ENCODE measurements at places on chromosomes 11 and 22.

- DNase-seq: no peak
These were observed 7.3 kb upstream of the PKNOX2 start for GRCh38 chr11:125157118-125157733.

DNA sequence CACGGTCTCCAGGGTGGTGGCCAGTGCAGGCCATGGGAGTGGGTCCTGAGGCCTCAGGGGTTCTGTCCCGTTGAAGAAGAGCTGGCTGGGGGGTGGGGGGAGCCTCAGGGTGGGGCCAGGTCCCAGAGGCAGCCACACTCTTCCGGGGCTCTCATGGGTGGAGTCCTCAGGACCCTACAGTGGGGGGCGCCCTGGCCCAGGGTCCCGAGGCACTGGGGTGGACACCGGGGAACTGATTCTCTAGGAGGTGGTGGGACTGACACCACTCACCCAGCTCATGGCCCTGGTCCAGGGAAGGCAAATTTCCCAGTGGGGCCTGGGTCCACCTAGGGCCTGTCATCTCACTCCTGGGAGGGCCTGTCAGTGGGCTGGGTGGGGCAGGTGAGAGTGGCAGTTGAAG is 12.8 kb downstream of the GGT5 start:
- DNase-seq: no peak

GRCh38 chr11:119056421-119056999 is 495 bp downstream of the HYOU1 start:
- peak; percentile 3 for DNase-seq

DNA sequence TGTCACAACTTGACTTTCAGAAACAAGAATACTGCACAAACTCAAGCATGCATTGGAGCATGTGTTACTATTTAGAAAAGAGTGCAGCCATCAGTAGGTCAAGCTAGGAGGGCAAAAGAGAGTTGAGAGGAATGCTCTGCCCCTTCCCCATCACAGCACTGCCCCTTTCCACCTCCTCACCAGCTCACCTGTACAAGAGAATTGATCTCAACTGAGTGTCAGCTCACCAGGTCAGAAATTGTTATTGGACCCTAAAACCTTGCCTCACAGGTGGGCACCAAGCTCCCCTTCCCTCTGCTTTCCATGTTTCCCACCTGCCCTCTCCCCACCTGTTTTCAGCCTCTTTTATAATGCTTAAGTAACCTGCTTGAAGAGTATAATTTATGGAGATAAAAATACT is 48.8 kb downstream of the DKK3 start:
- DNase-seq: no peak

DNA sequence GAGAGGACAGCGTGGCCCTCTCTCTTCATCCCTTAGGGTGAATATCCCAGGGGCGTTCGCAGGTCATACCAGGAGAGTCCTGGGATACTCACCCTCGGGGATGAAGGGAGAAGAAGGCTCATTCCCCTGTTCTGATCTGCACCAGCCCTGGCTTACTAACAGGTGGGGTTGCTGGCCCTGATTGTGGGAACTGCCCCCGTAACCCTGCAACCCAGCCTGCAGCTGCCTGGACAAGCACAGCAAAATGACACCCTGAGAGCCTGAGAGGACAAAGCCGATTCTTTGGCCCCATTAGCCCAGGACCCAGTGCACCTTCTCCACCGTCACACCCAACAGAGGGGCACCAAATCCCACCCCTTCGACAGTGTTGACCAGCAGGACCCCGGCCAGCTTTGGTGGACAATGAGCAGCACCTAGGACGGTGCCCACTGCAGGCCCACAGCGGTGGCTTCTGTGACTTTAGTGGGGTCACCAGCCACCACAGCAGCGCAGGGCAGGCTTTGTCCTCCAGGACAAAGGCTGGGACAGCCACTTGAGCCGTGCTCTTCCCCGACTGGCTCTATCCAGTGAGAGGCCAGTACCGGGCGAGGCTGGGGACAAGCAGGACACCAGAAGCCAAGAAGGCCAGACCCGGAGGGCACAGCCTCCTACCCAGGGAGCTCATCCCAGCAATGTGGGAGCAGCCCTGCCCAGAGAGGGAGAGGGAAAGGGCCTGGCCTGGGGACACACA is 98.5 kb upstream of the RTL6 start:
- DNase-seq: no peak

DNA sequence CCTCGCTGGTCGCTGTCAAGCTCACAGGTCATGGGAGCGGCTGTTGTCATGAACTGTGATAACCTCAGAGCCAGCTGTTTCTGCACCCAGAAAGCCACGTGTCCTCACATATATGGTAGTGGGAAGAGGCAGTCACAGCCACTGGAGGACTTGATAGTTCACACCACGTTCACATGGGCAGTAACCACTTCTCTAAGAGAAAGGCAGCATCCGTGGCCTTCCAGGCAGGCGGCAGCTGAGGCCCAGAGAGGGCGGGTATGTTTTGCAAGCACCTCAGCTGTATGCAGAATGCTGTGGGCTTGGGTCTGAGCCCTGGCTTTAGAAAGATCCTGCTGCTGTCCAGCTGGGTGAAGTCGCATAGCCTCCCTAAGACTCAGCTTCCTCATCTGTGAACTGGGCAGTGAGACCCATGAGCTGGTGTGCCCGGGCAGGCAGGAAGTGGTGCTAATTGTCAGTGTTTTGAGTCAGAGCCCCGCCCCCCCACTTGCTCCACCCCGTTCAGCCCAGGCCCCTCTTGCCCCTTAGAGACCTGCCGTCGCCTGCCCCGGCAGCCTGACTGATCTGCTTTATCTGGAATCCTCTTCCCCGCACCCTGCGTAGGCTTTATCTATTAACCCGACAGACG is 13.3 kb downstream of the TTC38 start:
- no peak for DNase-seq

GRCh38 chr11:81744336-81745116 is 989.1 kb downstream of the FAM181B start:
- no peak for DNase-seq

DNA sequence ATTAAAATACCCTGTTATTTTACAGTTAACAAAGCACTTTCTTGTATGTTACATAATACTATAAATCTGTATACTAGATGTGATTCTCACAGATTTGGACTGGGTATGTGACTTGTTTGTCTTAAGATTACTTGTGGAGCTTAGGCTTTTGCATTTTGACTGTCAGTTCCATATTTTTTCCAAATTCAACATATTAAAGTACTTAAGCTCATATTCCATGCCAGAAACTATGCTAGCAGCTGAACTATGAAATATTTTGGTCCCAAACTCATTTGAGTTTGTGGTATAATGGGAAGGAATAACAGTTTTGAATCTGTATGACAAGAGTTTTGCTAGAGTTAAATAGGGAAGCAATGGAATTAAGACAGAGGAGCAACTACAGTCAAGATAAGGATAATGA is 841.4 kb downstream of the JRKL start:
- DNase-seq: no peak

GRCh38 chr11:126436209-126436755 is 80.8 kb downstream of the ST3GAL4 start:
- DNase-seq: no peak

DNA sequence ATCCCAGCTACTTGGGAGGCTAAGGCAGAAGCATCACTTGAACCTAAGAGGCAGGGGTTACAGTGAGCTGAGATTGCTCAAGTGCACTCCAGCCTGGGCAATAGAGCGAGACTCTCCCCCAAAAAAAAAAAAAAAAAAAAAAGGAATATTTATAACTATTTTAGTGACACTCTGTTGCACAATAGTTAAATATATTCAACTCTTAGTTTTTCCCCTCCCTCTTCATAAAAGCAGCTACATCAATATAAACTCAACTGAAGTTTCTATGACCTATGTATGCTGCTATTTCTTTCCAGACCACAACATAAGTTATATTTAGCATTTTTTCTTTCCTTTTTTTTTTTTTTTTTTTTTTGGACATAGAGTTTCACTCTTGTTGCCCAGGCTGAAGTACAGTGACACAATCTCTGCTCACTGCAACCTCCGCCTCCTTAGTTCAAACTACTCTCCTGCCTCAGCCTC is 19.2 kb downstream of the CELF1 start:
- peak; percentile 61 for DNase-seq

- no peak for DNase-seq
These were observed 34.9 kb downstream of the RIBC2 start for GRCh38 chr22:45448431-45448830.

DNA sequence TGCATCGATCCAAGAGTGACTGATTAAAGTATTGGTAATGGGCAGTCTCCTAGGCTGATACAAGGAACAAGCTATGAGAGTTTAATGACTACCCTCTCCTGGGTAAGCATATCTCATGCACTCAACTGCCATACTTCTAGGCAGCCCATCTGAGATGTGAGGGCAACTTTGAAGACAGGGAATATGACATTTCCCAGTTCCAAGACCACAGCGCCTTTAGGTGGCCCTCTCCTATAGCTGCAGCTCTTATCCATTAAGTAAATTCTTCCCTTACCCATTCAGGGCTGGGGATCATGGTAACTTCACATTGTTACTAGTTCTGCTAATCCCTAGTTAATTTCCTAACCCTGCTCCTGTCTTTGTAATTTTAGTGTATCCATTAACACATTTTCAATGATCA is 157.3 kb upstream of the CTSC start:
- peak; percentile 6 for DNase-seq

- DNase-seq: no peak
These were observed 21.0 kb downstream of the PTPN5 start for GRCh38 chr11:18770479-18771125.

GRCh38 chr11:44600839-44601383 is 35.4 kb downstream of the CD82 start:
- no peak for DNase-seq

- no peak for DNase-seq
These were observed 26.2 kb upstream of the ME3 start for GRCh38 chr11:86698639-86699038.

DNA sequence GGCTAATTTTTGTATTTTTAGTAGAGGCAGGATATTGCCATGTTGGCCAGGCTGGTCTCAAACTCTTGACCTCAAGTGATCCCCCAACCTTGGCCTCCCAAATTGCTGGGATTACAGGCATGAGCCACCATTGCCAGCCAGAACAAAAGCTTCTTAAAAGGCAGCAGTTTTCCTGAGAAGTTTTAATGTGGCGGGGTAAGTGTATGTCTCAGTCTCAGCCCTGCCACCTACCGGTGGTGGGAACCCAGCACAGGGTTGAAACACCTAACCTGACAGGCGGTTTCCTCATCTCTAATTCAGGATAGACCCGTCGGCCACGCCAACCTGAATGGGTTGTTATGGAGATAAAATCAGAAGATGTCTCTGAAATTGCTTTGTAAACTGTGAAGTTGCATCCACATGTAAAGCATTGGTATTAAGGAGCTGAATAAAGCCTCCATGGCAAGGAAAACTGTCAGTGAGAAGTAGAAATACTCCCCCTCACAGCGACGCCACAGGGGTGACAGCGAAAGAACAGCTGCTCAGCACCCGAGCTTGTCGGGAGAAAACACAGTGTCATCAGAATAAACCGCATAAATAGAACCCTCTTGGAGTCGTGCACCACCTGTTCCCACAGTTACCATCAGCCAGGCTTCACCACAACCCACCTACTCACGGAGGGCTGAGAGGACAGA is 165.9 kb upstream of the NCAM1 start:
- DNase-seq: peak; percentile 77

GRCh38 chr11:10038521-10039302 is 255.3 kb downstream of the SBF2 start:
- DNase-seq: peak; percentile 64

DNA sequence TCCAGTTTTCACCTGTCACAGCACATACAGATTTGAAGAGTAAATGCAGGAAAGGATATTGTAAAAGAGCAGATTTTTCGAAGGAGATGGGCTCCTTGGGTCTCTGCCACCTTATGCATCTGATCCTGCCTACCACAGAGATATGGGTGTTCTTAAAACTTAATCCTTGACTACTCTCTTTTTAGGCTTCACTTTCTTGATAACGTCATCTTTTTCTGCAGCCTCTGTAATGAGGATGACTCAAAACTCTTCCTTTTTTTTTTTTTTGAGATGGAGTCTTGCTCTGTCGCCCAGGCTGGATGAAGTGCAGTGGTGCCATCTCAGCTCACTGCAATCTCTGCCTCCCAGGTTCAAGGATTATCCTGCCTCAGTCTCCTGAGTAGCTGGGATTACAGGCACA is 7.8 kb downstream of the PRR14L start:
- DNase-seq: no peak

GRCh38 chr11:89736566-89736965 is 26.5 kb downstream of the TRIM77 start:
- no peak for DNase-seq

- DNase-seq: no peak
These were observed 30.7 kb downstream of the SPON1 start for GRCh38 chr11:13993096-13993765.

DNA sequence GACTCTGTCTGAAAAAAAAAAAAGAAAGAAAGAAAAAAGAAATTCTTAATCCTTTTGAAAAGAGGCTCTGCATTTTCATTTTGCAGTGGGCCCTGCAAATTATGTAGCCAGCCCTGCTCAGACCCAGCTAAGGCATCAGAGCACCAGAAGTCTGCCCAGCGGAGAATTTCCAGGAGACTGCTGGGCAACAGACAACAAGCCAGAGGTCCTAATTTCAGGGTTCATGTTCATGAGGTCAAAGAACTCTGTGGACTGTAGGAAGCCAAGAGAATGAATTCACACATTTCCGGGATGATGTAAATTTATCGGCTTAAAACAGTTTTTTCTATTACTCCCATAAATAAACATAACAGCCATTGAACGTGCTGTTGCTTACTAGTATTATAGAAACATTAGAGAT is 14.8 kb upstream of the RTCB start:
- no peak for DNase-seq

DNA sequence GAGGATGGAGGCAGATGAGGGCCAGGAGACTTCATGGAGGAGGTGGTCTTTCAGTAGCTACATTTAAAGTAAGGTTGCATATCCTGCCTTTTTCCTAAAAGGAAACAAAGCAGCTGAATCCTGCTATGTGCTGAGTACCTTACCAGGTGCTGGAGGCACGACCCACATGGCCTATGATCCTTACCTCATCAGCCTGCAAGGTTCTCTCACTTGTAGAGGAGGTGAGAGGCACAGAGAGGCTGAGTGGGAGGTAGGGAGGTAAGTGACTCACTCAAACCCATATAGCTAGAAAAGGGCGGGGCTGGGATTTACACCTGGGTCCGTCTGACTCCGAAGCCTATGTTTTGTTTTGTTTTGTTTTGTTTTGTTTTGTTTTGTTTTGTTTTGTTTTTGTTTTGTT is 75.8 kb downstream of the BUD13 start:
- no peak for DNase-seq

- peak; percentile 70 for DNase-seq
These were observed 15.9 kb downstream of the RHOG start for GRCh38 chr11:3824714-3825472.

GRCh38 chr22:44108076-44108475 is 72.6 kb upstream of the PARVG start:
- no peak for DNase-seq

GRCh38 chr11:72774499-72774898 is 19.3 kb downstream of the STARD10 start:
- DNase-seq: no peak

DNA sequence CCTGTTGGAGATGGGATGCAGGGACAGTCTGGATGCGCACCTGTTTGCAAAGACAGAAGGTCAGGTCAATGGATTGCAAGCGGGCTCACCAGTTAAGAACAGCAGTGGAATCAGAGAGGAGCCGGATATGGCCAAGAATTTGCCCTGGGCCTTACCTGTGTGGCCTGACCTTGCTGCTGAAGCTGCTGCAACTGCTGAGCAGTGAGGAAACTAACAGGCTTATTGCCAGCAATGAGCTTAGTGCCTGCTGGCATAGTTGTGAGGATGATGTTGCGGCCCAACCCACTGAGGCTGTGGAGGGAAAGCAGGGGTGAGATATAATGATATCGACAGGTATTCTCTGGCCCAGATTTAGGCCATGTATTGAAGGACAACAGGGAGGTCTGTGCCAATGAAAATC is 30.6 kb downstream of the NFRKB start:
- no peak for DNase-seq
